Esophagus squamous epithelium (tissue), 5 donors: ENCODE measurements at places on chromosomes 7 and 10.

DNA sequence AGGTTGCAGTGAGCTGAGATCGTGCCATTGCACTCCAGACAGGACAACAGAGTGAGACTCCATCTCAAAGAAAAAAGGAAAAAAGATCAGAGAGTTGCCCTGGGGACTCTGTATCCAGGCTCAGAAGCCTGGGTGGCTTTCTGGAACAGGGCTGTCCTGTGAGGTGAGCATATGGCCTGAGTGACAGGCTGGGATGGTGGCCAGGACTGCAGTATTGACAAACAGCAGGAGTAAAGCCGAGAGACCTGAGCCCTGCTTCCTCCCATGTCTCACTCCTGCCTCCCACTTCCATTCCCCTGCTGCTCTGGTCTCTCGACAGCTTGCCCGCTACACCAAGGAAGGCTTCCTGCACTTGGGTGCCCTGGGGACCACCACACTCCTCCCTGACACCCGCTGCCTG is 578.5 kb downstream of the GALNT17 start:
- DNase-seq, result no peak

- no peak for DNase-seq
These were observed 79.4 kb downstream of the VPS41 start for GRCh38 chr7:38829488-38830165.

GRCh38 chr7:143519411-143520131 is 41.9 kb downstream of the TAS2R41 start:
- no peak for DNase-seq

DNA sequence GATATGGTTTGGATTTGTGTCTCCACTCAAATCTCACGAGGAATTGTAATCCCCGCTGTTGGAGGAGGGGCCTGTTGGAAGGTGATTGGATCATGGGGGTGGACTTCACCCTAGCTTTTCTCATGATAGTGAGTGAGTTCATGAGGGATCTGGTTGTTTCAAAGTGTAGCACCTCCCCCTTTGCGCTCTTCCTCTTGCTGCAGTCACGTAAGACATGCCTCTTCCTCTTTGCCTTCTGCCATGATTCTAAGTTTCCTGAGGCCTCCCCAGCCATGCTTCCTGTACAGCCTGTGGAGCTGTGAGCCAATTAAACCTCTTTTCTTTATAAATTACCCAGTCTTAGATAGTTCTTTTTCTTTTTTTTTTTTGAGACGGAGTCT is 17.1 kb downstream of the CDNF start:
- no peak for DNase-seq

DNA sequence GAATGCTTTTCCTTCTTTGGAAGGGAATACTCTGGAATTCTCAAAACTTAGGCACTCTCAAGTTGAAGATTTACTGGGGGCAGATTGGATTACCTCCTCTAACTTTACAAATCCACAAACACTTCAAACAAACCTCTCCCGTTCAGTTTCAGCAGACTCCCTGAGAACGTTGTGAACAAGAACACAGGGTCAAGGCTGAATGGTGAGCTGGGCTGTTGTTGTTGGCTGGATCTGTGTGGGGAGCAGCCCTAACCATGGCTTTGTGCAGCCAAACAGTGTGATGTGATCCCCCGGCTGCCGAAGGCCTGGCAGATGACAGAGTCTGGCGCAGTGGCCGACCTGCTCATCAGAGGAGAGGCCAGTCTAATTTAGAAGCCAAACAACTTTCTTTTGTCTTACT is 93.1 kb downstream of the BMPER start:
- DNase-seq, result no peak

DNA sequence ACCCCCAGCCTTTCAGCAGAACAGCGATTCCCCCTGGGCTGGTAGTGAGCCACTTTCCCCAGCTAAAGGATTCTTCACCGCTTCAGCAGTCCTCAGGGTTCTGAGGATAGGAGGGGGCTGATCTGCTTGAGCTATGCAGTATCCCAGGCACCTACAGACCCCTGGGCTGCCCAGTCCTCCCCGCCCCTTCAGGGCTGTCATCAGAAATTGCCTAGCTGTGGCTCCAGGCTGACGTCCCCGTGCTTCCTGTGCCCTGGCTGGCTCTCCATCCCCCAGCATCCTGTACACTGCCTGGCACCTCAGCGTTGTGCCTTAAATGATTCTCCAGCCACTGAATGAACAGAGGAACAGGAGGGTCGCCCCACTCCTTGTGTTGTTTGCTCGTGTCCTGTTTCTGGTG is 38.4 kb upstream of the CDH23 start:
- DNase-seq, result no peak

DNA sequence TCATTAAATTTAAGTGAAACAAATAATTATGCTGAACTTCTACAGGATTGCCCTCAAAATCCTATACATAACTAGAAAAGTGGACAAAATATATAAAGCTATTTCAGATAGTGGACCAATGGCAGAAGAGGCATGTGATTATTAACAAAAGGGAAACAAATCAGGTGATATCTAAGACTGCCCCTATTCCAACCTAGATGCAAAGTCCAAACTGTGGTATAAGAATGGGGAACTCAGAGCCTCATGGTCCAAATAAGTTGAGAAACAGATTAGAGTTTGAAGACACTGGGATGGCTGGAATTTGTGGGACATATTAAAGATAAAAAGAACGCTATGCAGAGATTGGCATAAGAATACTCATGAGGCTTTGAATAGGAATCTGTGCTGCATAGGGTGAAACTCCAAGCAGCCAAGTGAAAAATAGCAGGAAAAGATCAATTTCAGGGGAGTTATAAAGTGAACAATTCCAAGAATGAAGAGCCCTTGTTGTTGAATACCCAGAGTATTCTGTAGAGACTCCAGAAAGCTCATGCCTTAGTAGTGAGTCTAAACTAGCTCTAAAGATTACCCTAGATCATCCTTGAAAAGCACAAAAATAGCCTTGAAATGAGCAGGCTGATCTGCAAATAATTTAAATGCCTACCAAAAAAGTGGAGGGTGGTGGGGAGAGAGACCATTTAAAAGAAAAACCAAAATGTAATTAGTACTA is 152.4 kb downstream of the IMMP2L start:
- no peak for DNase-seq

DNA sequence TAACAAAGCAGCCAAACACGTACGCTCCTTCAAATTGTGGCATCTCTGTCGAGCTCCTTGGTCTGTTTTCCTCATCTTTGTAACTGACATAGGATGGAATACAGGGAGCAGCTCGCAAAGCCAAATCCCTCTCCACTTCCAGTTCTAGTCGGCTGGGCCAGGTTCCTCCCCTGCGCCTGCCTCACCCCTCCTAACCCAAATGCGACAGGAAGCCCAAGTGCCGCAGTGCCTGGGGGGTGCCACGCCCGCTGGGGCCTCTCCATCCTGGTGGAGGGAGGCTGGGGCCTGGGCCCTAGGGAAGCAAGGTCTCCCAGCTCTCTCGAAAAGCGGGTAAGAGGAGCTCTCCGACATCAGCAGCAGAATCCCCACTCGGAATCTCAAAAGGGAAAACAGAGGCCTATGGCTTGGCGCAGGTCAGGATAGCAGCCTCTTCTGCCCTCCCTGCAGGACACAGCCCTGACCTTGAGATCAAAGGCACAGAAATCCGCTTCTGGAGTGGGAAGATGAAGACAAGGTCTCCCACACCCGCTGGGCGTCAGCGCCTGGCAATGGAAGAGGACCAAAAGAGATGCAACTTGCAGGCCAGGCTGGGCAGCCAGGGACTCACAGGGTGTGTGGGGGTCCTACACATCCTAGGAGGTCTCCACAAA is 165.8 kb downstream of the NRF1 start:
- DNase-seq, result no peak

- DNase-seq, result no peak
These were observed 3.1 kb upstream of the ABCC2 start for GRCh38 chr10:99779335-99779734.

DNA sequence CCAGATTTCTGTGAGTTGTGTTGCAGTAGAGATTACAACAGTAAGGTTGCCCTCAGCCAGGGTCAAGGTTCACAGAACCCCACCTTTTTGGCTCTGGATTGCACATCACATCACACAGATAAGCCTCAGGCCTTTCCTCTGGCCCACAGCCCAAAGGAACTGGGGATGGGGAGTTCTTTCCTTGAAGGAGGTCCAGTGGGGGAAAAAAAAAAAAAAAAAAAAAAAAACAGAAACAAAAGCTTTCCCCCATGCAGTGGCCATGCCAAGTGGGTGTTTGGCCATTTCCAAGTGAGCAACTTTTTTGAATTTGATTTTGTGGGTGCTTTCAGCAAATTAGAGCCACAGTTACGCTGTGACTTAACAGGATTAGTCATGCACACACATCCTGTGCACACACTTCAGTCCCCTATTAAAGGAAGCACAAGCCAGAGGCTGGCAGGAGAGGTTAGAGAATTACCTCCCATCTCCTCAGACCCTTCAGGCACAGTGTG is 79.3 kb upstream of the NANOS1 start:
- DNase-seq, result no peak

DNA sequence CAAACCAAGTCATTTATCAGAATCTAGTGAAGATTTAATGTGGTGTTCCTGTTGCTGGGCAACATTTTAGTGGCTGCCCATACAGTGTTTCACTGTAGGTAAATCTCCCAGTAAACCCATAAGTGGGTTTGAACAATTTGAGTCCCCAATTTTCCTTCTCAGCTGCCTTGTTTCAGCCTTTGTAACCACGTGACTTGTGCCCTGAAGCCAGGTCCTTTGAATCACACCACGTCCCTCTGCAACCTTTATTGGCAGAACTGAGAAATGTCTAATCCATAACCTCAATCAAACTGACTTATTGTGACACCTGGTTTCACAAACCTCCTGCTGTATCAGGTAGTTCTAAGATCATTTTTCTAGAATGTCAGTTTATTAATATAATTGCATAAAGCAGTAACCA is 30.1 kb downstream of the SND1 start:
- DNase-seq, result no peak

DNA sequence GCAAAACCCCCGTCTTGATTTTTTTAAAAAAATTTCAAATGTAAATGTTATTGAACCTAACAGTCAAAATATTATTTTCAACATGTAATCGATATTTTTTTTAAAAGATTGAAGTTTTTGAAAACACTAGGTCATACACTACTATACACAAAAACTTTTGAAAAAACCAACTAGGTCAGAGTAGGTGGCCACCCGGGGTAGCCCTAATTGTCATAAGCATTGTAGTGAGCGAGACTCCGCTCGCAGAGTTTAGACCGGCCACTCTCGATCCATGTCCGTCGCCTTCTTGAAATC is 417 bp downstream of the RFC2 start:
- no peak for DNase-seq

DNA sequence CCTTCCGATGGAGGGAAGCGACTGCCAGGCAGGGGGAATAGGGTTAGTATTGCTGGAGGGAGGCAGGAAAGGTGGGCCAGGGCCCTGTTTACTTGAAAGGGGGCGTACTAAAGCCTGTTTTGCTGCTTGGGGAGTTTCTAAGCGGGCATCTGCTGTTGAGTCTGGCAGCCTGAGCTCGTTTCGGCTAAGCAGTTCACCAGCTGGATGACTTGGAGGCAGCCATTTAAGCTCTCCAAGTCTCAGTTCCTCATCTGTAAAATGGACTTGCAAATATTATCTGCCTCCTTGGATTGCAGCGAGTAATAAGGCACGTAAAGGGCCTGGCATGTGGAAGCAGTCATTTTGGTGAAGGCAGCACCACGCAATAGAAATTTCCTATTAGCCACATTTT is 44.0 kb downstream of the LDB3 start:
- DNase-seq, result no peak

DNA sequence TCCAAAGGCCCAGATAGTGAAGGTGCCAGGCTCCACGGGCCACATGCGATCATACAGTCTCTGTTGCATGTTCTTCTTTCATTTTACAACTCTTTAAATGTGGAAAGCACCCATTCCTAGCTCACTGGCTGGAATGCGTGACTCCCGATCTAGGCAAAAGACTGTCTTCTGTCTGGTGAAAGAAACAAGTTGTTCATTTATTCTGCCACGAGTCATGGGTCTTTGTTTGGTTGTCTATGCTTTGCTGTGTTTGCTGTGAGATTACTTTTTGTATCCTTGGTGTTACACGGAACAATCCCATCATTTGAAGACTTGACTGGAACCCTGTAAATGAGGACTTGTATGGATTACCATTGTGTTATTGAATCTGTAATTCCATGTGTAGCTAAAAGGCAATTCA is 41.9 kb downstream of the NPVF start:
- DNase-seq, result no peak

- no peak for DNase-seq
These were observed 121.4 kb downstream of the HIPK2 start for GRCh38 chr7:139656387-139656786.

- no peak for DNase-seq
These were observed 212.7 kb downstream of the LRMDA start for GRCh38 chr10:75643944-75644692.

GRCh38 chr10:44353128-44353390 is 31.8 kb downstream of the CXCL12 start:
- DNase-seq, result no peak

GRCh38 chr7:7109934-7110333 is 72.4 kb upstream of the C1GALT1 start:
- DNase-seq, result no peak

- no peak for DNase-seq
These were observed 82.5 kb upstream of the PRR15 start for GRCh38 chr7:29480934-29481651.

GRCh38 chr10:19676063-19676462 is 140.2 kb upstream of the PLXDC2 start:
- no peak for DNase-seq

DNA sequence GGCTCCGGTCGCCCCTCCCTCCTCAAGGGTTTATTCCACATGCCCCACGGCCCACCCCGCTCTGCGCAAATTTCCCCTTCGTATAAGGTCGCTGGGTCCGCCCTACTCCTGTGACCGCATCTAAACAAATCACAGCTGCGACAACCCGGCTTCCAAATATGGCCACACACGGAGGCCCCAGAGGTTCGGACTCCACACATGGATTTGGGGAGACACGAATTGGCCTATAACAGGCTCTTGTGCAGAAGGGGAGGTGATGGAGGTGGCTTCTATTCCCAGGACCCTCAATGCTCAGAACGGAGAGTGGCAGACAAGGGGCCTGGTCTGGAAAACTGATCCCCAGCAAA is 90.1 kb downstream of the FOXL3 start:
- no peak for DNase-seq

DNA sequence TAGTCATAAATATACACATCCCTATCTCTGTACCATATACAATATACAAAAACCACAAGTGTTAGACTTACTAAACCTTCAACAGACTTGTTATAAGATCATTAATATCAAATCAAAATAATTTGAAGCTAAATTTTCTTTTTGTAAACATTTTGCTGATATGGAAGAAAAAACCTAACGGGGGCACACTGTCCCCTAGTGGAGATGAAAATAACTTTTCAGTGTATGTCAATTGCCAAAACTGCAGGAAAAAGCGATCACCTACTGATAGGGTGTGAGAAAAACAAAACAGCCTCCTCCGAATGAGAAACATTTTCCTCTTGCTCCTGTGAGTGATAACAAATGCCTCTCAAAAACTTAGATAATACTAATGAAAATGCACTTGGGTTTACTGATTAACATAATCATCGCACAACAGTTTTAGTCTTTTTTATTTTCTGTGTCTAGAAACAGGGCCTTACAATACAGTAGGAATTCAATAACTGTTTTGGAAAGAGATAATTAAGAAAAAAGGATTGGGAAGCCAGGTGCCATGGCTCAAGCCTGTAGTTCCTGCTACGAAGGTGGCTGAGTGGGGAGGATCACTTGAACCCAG is 322.7 kb downstream of the CRPPA start:
- DNase-seq, result no peak

- DNase-seq, result no peak
These were observed 56.5 kb downstream of the RBM17 start for GRCh38 chr10:6145166-6145987.
